Daoy (cell line): ENCODE measurements at places on chromosomes 1 and 21.

GRCh38 chr1:169115891-169116585, 9.5 kb downstream of the ATP1B1 start:
- peak; percentile 60 for DNase-seq

GRCh38 chr1:1101503-1101902, 14.4 kb downstream of the C1orf159 start:
- DNase-seq: no peak

- DNase-seq: no peak
These were observed 585.7 kb downstream of the SMYD3 start for GRCh38 chr1:245921417-245921816.

DNA sequence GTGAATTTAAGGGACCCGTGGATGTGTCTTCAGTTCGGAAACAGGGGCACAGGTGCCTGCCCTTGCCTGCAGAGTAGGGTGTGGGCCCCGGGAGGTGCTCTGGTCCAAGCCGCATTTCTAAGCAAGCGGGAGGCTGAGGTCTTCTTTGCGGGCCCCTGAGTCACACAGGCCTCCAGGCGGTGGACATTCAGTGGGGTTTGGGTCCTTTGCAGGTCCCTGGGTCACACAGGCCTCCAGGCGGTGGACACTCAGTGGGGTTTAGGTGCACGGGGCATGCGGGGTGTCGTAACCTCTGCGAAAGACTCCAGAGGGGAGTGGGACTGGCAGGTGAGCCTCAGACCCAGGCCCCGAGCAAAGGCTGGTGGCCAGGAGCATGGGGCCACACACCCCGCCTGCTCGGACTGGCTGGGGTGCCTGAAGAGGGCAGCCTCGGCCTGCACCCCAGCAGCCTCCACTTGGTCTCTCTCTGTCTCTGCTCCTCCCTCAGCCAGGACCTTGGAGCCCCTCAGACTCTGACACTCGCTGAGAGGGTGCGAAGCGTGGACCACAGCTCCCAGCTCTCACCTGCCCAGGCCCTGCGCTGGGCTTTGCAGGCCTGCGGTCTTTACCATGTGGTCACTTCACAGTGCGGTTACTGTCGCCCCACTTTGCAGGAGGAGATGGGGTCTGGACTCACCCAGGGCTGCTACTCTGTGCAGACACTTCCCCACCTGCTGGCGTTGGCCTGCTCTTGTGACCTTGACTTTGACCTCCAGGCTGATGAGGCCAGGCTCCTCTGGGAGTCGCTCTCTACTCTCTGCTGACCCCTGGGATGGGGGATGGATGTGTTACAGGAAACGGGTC, 6.0 kb upstream of the AGPAT3 start:
- no peak for DNase-seq

DNA sequence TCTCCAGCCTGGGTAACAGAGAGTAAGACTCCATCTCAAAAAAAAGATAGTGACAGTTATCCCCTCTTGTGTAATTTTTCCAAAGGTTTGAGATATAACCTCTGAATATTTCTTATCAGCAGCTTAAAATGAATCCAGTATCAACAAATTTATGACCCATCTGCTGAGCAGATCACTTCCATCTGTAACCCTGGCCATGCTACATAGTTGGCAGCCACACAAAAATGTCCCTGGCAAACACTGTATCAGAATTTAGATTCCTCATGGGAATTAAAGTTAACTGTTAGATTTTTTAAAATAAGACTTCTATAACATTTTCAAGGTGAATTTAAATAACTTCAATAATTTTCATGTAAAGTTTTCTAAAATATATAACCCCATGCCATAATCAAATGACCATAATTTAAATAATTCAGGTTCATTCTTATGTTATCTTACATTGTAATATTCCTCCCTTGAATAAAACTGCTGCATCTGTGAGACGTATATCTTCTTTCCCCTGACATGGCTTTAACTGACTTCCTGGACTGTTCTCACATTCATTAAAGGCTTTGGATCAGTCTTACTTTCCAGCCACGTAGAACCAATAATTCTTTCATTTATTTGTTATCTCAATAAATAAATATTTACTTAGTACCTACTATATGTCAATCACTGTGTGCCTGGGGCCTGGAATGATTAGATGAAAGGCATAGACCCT, 5.3 kb upstream of the PRPF38B start:
- no peak for DNase-seq

GRCh38 chr1:154154534-154155191, at the start of gene NUP210L:
NUP210L (minus strand) TSS chr1:154155073.
- DNase-seq: peak; percentile 48

DNA sequence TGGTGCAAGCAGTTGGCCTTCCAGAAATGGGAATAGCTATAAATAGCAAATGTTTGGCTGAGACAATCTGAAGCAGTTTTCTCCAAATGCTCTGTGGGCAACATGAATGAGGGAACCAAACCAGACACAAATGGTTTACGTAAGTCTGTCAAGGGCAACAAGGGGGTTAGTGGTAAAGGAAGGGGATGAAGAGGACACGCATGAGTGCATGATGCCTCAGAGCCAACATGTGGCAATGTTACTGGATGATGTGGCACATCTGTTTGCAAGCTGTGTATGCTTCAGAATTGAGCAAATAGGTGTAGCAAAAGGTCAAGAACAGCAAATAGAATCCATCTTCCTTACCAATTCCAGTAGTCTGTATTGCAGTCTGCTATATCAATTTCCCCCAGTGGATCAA, 76.3 kb upstream of the LMO4 start:
- peak; percentile 28 for DNase-seq
